H4 (cell line): ENCODE measurements at places on chromosomes 3 and 15. TPM values are rescaled to one million over a fixed set of nuclear protein-coding genes. Genes with fewer than 3 reads are reported as not detected.

DNA sequence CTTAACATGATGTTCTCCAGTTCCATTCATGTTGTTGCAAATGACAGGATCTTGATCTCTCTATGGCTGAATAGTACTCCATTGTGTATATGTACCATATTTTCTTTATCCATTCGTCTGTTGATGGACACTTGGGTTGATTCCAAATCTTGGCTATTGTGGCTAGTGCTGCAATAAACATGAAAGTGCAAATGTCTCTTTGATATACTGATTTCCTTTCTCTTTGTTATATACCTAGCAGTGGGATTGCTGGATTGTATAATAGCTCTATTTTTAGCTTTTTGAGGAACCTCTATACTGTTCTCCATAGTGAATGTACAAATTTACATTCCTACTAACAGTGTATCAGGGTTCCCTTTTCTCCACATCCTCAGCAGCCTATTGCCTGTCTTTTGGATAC lies 5.9 kb upstream of the RBP2 start:
- no peak for DNase-seq

Gene ADCY5
- 0.18 and 0.85 TPM in 2 replicates for total RNA-seq

DNA sequence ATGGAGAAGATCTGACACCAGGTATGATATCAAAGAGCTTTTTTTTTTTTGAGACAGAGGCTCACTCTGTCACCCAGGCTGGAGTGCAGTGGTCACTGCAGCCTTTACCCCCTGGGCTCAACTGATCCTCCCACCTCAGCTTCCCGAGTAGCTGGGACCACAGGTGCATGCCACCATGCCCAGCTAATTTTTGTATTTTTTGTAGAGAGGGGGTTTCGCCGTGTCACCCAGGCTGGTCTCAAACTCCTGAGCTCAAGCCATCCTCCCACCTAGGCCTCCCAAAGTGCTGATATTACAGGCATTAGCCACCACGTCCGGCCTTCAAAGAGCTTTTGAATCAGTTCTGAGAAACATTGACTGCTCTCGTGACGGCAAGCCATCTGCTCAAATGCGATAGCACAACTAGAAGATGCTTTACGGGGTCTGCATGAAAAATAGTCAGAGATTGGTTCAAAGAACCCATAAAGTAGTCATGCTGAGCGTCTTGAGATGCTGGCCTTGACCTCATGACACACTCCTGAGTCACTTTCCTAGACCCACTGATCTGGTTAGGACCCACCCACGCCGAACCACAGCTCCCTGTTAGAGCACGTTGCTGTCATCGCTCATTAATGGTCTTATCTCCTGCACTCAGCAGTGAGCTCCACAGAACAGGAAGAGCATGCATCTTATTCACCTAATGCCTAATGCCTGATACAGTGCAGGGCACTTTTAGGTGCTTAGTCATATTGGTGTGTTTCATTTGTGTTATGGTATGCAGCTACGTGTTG lies 57.0 kb upstream of the NR2F2 start:
- DNase-seq, result peak; percentile 77

DNA sequence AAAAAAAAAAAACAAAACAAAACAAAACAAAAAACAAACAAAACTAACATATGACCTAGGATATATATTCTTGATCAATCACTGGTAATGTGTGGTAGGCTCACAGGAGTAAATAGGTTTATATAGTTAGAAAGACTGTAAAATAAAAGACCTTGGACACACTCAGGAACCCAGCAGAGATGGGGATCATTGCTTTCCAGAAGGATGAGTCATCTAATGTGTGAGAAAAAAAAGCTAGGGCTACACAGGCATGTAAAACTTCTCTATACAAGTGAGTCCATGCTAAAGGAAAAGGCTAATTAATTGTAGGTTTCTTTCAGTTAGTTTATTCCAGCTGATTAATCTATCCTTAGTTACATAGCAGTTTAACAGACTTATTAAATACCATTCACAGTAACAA lies 710.3 kb upstream of the ARPP21 start:
- no peak for DNase-seq

Gene PPARG
- total RNA-seq, result 34.7 and 36.8 TPM in 2 replicates

- no peak for DNase-seq
Measured at GRCh38 chr3:100227511-100227921, 33.3 kb upstream of the TBC1D23 start.

- DNase-seq, result no peak
Measured at GRCh38 chr15:91192690-91193377, 92.8 kb downstream of the SV2B start.

GRCh38 chr3:196886144-196886543 lies 18.4 kb downstream of the SENP5 start:
- DNase-seq, result no peak

DNA sequence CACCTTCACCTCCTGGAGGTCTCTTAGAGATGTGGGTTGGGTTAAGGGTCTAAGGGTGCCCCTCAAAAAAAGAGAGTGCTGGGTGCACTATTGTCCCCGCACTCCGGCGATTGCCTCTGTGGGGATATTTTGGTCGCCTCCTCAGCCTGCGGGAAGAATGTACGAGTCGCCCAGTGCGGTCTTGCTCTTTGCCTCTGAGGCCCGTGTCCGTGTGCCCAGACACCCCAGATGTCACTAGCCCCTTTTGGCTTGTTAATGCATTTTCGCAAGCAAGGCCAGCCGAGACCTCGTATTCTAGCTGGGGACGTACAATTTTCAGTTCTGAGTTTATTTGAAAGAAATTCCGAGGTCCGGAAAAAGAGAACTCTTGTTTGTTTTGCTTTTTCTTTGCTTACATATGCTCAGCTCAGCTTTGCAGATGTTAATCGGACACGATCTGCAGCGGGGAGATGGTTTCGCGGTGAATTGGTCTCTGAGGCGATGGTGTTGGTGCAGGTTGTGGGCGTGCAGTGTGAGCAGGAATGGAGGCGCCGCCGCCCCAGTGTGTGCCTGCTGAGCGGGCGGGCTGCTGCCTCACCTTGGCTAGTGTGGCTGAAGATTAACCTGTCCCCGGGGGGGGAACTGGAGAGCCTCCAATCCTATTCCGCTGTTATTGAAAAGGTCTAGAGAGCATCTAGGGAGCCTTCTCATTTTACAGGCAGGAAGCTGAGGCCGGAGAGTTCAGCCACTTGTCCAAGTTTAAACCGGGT lies 1.4 kb downstream of the ST6GAL1 start:
- DNase-seq, result peak; percentile 6
